ENCODE measurements at places on chromosomes 11 and 22. TPM values are rescaled to one million over a fixed set of nuclear protein-coding genes. Genes with fewer than 3 reads are reported as not detected.

The SYT13 gene
- total RNA-seq = under 0.01 TPM

The SCGB1A1 gene
- not detected for total RNA-seq

The TEX12 gene
- total RNA-seq = 0.59 TPM

The ADAMTS8 gene
- total RNA-seq = under 0.01 TPM

The FOLR1 gene
- under 0.01 TPM for total RNA-seq
